Activated B cell treated with CpG ODN at 0.5 μM for 24 hours (primary cell): ENCODE measurements at places on chromosomes 12 and 14. TPM values are rescaled to one million over a fixed set of nuclear protein-coding genes. Genes with fewer than 3 reads are reported as not detected.

GRCh38 chr12:64745980-64746379 lies 13.2 kb downstream of the GNS start:
- no peak for DNase-seq

NPFF gene
- total RNA-seq = not detected in 2 replicates

DNA sequence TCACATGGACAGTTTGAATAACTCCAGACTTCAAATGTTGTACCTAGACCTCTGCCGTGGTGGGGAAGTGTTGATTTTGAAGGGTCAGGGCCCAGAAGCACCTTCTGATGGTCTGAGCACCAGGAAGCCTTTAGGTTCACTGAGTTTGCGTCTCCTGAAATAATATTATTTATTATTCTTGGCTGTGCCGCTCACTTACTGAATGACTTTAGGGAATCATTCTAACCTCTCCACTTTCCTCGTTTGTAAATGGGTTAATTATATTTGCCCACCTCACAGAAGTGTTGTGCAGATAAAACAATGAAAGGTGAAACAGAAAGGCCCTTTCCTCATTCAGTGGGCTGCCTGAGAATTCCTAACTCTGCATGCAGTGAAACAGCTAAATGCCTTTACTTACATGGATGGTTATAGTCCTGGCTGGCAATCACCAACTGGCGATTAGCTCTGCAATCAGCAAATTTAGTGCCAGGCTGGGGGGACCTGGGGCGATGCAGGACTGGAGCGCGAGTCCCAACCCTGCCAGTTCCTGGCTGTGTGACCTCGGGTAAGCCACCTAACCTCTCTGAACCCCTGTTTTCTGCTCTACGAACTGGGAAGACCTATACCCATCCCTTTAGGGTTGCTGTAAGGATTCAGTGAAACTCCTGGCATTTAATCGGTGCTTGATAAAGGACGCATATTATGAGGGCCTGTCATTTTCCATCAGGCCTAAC lies 57.5 kb downstream of the MAP1LC3B2 start:
- no peak for DNase-seq

FBLN5 gene
- total RNA-seq = not detected in 2 replicates

HOXC6 gene
- not detected in 2 replicates for total RNA-seq

GRCh38 chr14:103230658-103231334 lies 103.2 kb upstream of the EIF5 start:
- no peak for DNase-seq

GRCh38 chr12:25087596-25087995 lies 107.4 kb downstream of the DNAI7 start:
- DNase-seq = no peak

DNA sequence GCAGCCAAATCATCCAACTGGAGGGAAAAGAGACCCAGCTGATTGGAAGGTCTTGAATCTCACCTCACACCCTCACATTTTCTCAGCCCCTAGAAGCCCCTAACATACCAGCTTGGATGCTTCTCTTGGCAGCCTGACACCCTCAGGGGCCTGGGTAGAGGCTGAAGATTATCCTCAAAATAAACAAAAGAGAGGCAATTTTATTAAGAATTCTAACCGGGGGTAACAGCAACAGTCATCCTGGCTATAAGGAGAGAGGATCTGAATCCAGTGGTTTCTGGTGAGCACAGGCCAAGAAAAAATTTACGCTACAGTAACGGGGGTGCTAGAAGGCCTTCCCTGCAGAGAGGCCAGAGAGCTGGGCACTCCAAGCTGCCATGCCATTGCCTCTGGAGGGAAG lies 21.6 kb downstream of the KRT76 start:
- no peak for DNase-seq

DNA sequence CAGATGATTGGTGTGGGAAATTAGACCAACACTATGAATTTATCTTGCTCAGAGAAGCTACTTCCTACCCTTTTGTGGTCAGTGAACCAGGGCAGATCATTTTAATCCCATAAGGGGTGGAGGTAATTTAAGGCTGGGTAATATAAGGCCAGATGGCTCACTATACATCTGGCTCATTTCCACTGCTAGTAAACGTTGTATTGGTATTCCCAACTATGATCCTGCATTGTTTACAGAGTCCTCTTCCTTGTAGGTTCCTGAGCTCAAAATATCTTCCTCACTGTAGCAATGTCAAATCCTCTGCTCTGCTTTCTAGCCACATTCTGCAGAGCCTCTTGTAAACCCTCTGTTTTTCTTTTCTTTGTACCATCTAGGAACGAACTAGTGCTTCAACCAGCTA lies 93.0 kb upstream of the MGAT4C start:
- no peak for DNase-seq

DNA sequence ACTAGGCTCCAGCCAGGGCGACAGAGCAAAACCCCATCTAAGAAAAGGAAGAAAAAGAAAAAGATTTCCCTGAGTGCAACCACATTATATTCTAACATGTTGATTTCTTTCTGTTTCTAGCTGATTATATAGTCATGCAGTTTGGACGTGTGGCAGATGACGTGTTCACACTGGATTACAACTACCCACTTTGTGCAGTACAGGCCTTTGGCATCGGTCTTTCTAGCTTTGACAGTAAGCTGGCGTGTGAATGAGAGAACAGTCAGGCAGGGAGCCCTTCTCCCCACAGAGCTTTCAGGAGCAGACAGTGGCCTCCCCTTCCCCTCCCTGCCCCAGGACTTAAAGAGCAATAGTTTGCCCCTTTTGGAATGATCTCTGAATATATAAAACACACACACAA lies 20.0 kb upstream of the TEAD4 start:
- no peak for DNase-seq

ADCY4 gene
- 2.3 and 2.4 TPM in 2 replicates for total RNA-seq

DNA sequence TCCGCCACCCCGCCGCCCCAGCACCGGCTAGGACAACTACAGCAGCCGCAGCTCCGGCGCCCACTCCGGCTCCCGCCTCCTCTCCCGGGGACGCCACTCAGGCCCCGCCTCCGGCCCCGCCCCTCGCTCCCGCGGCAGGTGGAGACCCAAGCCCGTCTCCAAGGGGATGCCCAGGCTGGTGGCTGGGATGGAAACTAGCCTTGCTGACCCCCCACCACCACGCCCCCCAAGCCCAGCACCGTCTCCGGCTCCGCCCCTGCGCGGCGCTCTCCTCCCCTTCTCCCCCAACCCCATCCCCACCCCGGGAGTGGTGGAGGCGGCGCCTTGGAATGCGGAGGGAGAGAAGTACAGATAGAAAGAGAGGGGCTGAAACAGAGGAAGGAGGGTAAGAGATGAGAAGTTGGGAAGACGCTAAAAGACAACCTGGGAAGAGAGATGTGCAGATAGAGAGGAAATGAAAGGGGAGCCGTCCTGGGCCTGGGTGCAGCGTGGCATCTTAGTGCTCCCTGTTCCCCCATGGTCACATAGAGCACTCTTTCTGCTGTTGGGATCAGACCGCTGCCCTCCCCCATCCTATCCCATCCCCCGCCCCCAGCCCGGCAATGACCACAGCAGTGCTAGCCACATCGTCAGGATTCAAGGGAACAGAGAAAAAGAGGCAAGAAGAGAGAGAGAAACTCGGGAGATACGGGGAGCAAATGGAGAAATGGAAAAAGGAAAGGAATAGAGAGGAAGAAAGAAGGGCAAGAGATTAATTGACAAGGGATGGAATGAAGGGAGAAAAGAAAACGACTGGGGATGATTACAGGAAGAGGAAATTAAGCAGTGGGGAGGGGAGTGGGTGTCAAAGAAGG lies at the start of gene ITGA7:
Gene ITGA7, minus strand, starts transcription at position 64 of the 854 bp plus-strand sequence. CDS start 222 bp downstream, outside the sequence.
- DNase-seq = peak; percentile 64

- no peak for DNase-seq
These were observed 6.0 kb upstream of the SPTLC2 start for GRCh38 chr14:77622366-77622961.

GRCh38 chr12:24127919-24128721 lies 178.7 kb upstream of the SOX5 start:
- no peak for DNase-seq
